ENCODE measurements at places on chromosomes 16 and 17. TPM values are rescaled to one million over a fixed set of nuclear protein-coding genes. Genes with fewer than 3 reads are reported as not detected.

The CCL3 gene
- not detected for total RNA-seq

DNA sequence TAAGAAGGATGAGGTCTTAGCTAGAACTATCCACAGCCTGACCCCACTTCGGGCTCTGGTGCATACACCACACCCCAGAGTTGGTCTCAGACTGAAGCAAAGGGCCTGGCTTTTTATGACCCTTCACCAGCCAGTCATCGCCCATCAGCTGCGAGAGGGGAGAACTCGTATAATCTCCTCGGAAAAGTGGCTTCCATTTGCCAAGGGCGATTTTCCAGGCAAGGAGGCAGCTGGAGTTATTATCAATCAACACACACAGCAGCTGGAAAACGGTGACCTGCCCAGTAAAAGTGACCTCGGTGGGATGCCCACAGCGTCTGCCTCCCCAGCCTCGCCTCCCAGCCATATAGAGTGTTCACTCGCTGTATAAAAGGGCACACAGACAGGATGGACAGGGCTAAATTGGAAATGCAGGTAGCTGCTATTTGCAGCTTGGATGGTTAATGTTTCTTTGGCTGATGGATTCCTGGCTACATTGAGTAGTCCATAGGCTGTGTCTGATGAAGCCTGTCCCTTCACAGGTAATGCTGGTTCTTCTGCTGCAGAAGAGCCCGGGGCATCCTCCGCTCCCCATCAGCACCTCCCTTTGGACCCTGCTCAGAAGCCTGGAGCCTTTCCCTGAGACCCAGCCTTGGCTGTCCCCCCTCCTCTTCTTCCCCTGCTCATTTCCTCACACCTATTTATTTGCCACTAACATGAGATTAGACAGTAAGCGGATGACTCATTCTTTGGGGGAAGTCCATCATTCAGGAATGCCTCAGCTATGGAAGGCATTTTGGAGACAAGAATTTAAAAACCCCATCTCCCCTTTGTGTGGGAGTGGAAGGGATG is 45.7 kb downstream of the TMEM186 start:
- no peak for DNase-seq

The PIRT gene
- total RNA-seq: under 0.01 TPM

The SPNS3 gene
- total RNA-seq: not detected

DNA sequence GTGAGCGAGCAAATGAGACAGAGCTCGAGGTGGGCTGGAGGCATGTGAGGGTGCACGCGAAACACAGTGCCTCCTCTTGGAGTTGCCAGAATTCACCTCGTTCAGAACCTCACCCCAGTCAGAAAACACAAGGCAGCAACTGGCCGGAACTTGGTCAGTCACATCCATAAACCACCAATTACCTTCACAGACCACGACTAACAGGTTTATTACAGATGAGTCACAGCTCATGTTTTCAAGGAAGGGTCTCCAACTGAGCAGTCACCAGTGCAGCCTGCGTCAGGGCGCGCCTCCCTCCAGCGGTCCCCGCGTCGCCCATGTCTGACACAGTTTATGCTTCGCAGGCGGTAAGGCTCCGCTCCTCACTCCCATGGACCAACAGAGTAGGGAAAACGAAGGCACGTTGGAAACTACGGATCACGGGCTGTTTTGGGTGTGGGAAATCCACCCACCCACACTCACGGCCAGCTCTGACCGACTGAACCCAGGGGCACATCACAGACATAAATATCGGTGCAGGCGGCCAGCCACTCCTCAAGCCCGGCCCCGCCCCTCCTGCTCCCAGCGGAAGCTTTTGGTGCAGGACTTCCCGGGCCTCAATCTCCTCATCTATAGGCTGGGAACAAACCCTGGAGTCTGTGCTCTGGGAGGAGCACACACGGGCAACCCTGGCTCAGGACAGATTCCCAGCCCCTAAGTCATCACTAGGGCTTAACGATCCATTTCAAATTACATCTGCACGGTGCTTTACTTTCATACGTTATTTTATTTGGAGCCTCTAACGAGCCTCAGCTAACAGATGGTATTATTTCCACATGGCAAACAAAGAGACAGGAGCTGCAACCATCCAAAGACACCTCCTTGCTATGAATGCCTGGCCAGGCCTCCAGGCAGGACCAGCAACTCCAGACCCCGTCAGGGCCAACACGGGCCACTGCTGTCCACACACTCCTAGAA is 126.3 kb downstream of the ZNF778 start:
- DNase-seq: peak; percentile 37

DNA sequence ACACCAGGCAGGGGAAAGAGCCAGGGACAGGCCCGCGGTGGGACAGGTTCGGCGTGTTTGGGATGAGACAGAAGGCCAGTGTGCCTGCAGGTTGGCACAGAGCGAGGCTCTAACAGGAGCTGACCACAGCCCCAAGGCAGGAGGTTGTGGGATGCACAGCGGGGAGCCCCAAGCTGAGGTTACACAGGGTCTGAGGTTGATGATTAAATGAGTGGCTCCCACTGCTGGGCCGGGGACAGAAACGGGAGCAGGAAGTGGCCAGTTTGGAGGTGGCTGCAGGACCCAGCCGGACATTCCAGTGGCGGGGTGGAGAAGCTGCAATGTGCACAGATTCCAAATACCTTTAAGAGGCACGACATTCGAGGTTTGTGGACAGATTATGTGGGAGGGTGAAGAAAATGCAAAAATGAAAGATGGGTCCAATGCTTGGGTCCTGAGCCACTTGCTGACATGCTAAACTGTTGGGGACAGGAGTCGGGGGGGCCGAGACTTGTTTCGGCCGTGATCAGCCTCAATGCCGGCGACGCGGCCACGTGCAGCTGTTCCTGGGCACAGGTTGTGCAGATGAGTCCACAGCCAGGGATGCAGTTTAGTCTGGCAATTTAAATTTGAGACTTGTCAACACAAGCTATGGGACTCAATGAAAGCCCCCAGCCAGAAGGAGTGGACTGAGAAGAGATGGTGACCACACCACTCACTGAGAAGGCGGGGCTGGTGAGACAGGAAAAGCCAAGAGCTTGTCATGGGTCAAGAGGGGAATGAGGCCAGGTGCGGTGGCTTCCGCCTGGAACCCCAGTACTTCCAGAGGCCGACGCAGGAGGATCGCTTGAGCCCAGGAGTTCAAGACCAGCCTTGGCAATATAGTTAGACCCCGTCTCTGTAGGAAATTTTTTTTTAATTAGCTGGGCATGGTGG is 8.7 kb downstream of the ENPP7 start:
- no peak for DNase-seq

- DNase-seq: no peak
Observed at GRCh38 chr16:21563676-21564075, 35.7 kb upstream of the METTL9 start.

The GALR2 gene
- total RNA-seq: not detected

GRCh38 chr17:8155231-8155995 is 3.2 kb upstream of the PER1 start:
- DNase-seq: peak; percentile 57

The LITAFD gene
- total RNA-seq: not detected

DNA sequence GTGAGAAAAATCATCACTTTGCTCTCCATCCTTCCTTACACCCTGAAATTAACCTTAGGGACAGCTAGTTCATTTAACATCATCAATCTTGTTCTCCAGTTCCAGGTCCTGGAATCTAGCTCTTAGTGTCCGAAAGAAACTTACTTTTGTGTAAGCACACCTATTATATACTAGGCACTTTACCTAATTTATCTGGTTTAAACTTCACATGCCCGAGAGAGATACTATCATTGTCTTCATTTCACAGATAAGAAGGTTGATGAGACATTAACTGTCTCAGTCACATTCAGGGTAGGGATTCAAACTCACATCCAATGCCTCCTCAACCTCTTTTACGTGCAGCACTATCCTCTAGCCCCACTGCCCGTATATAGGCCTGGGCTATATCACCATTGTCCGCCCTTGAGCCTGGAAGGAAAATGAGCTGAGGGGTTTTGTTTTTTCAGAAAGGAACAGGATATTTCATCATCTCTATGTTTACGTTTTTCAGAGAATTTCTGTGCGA is 501 bp upstream of the AP2B1 start:
- DNase-seq: no peak

The RNU2-1 gene
- total RNA-seq: not detected

The CDC6 gene
- not detected for total RNA-seq

- no peak for DNase-seq
Observed at GRCh38 chr17:79322211-79323123, 247.8 kb downstream of the ENGASE start.

DNA sequence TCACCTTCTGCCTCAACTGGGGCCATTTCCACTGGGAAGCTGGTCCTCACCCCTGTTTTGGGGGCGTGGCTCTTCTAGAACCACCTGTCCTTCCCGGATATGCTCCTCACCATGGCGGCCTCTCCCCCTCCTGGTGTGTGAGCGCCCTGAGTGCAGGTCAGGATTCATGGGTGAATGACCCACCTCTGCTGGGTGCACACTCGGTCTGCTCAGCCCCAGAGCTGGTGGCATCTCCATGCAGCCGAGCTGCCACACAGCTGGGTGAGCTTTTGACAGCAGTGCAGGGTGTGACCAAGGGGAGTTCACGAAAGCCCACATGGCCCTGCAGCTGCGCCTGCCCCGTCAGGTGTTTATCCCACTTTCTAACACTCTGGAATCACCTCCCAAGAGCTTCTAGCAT is 27.3 kb downstream of the GRIN2C start:
- no peak for DNase-seq

DNA sequence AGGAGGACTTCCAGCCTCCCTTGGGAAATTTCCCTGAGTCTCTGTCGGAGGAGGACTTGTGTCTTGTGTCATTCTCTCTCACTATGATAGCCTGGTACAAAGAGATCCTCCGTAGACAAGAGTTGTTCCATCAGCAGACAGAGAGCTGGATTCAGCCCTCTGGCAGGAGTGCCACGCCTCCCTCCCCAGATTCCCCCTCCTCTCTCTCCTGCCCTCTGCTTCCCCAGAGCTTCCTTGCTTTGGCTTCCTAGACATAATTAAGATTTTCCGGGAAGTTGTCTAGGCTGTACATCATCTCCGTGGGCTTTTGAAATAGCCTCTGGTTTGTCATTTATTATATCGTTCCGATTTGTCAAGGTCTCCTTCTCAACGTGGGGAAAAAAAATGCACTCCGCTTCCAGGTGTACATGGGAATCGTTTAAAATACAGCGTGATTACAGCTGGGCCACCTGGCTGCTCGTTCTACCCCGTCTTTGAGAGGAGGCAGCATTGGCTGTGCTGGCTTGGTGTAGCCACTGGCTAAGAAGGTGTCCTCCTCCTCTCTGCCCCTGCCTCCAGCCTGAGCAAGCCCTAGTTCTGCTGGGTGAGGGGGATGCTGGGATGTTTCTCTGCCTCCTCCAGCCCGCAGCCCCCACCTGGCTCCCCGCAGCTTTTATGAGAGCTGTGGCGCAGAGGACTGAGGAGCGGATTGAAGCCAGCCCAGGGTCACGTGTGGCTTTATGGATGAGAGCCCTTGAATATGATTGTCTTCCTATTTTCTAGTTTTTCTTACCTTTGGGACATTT is 282.5 kb downstream of the SNX29 start:
- no peak for DNase-seq

DNA sequence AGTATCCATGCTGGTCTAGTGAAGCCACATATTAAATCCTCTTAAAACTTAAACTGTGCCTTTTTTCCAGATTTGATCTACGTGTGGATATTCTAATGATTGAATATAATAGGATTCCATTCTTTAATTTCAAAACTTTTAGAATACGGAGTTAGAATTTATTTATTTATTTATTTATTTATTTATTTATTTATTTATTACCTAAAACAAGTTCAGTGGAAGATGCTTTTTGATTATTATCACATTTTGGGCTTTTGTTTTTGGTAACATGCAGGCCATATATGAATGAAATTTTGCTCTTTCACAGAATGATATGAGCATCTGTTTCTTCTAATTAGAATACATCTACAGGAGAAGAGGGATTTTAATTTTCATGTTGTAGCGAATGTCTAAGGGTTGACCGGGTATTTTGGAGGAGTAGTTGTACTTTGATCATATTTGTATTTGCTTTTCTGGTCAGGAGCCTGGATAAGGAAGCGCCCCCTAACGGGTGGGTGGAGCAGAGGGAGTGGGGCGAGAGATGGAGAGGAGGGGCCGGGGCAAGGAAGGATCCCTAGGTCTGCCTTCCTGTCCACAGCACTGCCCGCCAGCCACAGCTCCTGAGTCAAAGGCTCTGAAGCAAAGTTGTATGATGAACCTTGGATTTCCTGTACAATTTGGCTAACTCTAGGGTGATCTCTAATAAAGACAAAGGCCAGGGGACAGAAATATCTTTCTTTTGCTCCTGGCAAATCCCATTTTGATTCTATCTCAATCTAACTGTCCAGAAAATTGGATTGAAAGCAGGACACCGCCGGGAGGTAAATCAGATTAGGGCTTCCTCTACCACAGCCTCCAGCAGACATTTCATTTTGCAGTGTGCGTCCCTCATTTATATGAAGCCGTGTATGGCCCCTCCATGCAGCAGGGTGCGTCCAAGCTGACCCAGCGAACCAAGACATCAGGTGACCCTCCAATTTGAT is 149.1 kb downstream of the PRKCA start:
- peak; percentile 40 for DNase-seq

DNA sequence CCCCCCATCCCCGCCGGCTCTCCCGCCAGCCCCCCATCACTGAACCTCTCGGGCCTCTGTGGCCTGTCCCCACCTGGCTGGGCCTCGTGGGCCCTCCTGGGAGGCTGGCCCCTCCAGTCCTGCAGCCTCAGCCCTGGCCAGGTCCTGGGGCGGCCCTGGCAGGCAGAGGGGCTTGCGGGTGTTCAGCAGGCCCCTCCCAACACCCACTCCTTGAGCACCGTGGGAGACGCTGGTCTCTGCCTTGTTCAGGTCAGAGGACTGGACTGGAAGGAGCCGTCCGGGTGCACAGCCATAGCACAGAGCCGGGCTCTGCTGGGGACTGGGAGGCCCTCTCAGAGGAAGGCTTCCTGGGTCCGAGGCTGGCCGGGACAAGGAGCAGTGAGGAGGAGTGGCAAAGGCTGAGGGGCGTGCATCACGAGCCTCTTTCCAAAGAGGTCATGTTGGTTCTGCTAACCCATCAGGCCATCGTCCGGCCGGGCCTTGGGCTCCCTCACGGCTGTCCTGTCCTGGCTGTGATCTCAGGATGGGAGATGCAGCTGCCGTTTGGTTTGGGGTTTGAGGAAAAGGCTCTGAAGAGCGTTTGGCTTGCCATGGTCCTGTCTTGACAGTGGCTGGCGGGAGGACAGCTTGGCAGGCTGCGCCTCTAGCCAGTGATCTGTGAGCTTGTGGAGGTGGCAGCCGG is 6.3 kb upstream of the PABPN1L start:
- DNase-seq: no peak

The DBNDD1 gene
- 37.1 TPM for total RNA-seq

- no peak for DNase-seq
Observed at GRCh38 chr16:12120217-12120981, 143.9 kb downstream of the SNX29 start.

DNA sequence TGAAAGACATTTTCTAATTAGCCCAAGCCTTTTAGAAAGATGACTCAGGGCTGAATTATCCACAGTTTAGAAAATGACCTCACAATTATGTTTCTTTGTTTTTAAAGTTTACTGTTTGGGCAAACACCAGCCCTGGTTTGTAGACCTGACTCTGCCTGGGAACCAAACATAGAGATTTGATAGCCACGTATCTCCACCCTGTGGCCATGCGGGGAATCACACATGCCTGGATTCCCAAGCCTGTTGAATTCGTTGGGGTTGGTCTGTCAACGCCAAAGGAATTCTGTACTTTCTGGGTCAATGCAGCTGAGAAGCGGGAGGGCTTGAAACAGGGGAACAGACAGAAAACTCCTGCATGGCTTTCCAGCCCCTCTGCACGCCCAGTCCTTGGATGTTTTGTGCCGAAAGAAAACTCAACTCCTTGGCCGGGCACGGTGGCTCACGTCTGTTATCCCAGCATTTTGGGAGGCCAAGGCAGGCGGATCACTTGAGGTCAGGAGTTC is 26.9 kb downstream of the CD300A start:
- peak; percentile 87 for DNase-seq

GRCh38 chr16:20538687-20539086 is 37.5 kb downstream of the ACSM2B start:
- DNase-seq: no peak

Measured in stomach (tissue), 19 donors.